ENCODE measurements at places on chromosomes 7 and 10.

GRCh38 chr7:10940704-10941355 lies 32.8 kb upstream of the PHF14 start:
- DNase-seq: no peak

- DNase-seq: no peak
Measured at GRCh38 chr10:126475074-126475691, 86.9 kb upstream of the ADAM12 start.

GRCh38 chr7:18177815-18178660 lies 150.4 kb upstream of the PRPS1L1 start:
- DNase-seq: peak; percentile 14

DNA sequence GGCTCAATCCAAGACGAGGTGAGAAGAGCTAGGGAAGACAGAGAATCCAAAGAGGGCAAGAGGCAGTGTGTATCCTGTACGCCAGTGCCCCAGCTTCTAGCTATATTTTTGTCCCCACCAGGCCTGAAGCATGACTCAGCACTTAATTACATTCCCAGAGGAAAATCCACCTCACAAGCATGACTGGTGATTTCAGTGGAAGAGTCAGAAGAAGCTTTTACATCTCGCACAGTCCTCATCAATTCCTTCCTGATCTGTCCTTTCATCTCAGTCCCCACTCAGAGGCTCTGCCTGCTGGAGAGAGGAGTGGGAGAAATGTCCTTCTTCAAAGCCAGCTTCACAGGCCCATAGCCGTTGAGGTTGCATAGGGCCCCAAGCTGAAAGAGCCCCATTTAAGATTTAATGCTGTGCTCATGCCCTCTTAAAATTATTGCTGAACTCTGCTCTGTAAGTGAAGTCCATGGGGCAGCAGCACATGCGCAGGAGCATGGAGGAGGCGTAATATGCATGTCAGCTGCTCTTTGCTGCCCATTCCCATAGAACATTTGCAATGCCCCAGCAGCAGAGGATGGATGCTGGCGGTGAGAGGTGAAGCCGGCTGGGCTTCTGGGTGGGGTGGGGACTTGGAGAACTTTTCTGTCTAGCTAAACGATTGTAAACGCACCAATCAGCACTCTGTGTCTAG lies 39.0 kb upstream of the AOAH start:
- no peak for DNase-seq

GRCh38 chr7:139807009-139807408 lies 22.1 kb upstream of the TBXAS1 start:
- DNase-seq: no peak

All from GM12892 (cell line).